ENCODE measurements at places on chromosomes 13 and 19.
A peak's percentile ranks its signal among the peaks of the same experiment; 100 is the strongest.

- no peak for DNase-seq
Observed at GRCh38 chr13:36259361-36260137, 38.1 kb downstream of the CCDC169 start.

DNA sequence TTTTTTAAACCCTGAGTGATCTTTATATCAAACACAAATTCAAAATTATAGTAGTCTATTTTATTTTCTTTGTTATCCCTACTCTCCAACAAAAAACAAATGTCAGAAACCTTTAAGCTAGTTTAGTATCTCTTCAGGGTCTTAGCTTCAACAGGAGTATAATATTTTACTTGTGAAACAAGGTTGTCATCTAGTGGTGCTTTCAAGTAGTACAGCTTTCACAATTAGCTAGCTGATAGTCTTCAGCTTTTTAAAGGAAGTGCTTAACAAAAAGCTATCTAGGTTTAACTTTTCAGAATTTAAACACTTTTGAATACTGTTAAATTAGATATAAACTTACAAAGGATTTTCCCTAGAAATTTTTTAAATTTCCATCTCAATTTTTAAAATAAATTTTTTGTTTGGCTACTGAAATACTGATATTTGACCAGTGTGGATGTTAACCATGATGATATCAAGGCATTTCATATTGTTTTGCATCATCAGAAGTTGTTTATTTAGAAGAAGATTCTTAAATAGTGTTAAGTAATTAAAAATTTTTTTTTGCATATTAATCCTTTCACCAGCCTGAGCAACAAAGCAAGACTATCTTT, 34.2 kb downstream of the TDRD3 start:
- peak; percentile 65 for DNase-seq

GRCh38 chr19:45340899-45341453, 426 bp downstream of the KLC3 start:
- DNase-seq: no peak

DNA sequence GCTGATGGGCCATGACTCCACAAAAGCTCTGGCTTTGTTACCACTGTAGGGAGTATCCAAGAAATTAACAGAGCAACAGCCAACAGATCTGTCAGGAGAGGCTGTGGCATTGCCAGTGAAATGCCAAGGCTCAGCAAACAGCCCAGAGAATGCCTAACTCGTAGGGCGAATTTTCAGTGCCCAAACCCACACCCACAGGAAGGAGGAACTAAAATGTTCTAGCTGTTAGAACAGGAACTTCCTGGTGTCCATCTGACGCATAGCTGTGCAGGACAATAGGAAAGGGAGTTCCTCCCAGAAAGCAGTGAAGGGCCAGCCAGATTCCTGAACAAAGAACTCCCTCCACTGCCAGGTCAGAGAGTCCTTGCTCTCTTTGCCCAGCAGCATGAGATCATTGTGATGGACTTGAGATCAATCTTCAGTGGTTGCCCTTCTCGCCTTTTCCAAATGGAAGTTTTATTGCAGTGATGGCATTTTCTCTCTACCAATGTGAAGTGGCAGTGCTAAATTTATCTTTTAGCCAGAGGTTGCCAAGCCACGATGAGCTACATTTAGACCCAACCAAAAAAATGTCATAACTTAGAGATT, 224.2 kb upstream of the STARD13 start:
- DNase-seq: no peak

DNA sequence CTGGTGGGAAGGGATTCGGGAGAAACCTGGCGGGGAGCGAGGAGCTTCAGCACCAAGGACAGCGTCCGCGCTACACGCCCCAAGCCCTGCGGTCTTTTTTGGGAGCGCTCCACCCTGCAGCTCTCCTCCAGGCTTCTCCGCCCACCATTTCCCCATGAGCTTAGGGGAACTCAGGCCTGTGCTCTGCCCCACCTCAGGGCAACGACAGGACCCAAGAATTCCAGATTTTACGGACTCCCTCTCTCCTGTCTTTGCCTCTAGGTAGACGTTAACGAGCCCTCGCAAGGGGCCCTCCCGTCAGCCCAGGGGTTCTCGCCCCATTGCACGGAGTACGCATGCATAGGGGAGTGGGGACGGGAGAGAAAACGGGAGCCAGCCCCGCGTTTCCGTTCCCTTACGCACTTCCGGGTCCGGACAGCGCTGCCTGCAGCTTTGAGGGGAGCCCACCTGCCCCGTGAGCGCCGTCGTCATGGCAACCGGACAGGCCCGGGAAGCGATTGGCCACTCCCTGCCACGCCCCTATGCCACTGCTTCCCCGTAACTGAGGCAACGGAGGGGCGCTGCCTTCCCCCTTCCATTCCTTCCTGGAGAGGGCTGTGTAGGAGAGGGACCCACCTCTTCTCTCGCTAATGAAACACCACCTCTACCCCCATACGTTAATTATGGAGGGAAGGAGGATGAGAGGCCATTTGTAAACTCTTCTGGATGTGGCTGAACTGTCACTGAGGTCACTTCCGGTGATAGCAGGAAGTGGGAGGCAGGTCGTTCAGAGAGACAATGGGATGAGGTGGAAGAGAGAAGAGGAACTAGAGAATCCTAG, 20.8 kb downstream of the NOVA2 start:
- DNase-seq: no peak

DNA sequence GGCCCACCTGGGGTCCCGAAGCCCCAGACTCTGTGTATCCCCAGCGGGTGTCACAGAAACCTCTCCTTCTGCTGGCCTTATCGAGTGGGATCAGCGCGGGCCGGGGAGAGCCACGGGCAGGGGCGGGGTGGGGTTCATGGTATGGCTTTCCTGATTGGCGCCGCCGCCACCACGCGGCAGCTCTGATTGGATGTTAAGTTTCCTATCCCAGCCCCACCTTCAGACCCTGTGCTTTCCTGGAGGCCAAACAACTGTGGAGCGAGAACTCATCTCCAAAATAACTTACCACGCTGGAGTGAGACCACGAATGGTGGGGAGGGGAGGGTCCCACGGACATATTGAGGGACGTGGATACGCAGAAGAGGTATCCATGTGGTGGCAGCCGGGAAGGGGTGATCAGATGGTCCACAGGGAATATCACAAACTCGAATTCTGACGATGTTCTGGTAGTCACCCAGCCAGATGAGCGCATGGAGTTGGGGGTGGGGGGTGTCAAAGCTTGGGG, 1.0 kb upstream of the ICAM5 start:
- no peak for DNase-seq

DNA sequence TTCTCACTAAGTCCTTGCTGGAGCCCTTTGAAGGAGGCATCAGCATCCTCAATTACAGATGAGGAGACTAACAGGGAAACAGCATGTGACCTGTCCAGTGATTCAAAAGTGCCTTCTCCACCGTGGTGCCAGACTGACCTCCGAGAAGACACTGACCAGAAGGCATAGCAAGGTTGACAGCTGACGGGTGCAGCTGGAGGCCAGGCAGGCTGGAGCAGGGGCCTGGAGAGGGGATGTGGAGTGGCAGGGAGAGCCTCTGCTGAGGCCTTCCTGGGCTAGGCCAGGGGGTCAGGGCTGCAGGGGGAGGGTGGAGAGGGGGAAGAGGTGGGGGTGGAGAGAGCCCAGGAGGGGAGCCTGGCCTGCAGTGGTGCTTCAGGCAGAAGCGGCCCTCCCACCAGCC, 66.3 kb downstream of the KCTD15 start:
- no peak for DNase-seq

GRCh38 chr13:42484386-42484785, 89.6 kb upstream of the TNFSF11 start:
- peak; percentile 21 for DNase-seq

DNA sequence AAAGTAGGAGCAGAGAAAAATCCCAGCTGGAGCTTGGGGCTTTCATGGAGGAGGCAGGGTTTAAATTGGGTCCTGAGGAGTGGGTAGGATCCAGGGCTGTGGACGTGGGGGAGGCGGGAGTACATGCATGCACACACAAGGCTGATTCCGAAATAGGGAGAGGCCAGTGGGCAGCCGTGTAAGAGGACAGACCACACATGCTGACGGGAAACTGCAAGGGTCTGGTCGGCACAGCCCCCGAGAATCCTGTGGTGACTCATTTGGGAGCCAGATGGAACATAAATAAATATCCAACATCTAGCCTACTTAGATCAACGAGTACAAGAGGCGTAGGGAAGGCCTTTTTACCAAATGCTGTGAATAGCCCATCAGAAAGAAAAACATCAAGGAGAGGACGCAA, 216.3 kb upstream of the ZNF507 start:
- DNase-seq: no peak
